Upper lobe of right lung (tissue), 1 donor: ENCODE measurements at places on chromosomes 1 and 21. TPM values are rescaled to one million over a fixed set of nuclear protein-coding genes. Genes with fewer than 3 reads are reported as not detected.

GRCh38 chr1:226019572-226019971 is 20.4 kb upstream of the SDE2 start:
- no peaks in the 10 kb centered on the region for H3K36me3 ChIP-seq
- no peaks in the 10 kb centered on the region for H3K4me1 ChIP-seq
- no peak for DNase-seq
- no peaks in the 10 kb centered on the region for H3K27me3 ChIP-seq
- no peak overlapping the region for H3K27ac ChIP-seq

DNA sequence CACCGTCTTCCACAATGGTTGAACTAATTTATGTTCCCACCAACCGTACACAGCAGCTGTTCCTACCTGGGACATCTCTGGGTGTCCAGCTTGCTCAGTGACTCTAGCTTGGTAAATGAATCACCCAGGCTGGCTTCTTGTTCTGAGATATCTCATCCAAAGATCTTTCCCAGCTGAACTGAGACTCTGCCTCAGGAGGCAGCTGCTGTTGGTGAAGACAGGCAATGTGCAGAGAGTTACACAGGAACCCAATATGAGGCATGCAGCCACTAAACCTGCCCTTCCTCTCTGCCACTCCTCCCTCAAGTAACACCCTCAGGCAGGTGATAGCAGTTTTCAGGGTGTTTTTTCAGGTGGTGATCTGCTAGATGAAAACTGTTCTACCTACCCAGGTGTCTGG is 14.0 kb upstream of the FOXO6 start:
- H3K36me3 ChIP-seq: no peaks in the 10 kb centered on the region
- H3K27me3 ChIP-seq: no peaks in the 10 kb centered on the region
- H3K4me1 ChIP-seq: no peaks in the 10 kb centered on the region
- no peak for DNase-seq

DNA sequence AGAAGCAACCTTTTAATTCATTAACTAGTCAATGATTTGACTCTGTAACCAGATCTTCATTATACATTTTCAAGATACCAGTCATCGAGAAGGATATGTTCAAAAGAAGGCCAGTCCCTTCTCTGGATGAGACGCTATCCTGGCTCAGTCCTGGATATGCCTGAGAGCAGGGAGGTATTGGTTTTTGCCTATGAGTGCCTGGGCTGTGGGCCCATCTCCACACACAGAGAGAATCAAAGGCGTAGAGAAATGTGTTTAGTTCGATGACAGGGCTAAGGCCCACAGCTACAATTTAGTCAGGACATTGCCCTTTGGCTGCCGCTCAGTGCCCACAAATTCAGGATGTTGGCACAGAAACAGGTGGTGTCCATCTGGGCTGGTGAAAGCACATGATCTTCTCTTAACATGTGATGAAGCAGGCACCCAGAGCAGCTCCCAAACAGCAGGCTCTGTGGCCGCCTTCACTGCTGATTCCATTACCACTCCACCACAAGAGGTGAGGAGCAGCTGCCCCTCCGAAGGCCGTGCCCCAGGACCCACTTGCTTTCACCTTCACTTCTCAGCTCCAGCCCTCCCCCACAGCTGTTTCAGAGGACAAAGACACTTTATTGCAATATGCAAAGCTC is 24.7 kb downstream of the ACKR1 start:
- DNase-seq: no peak
- H3K36me3 ChIP-seq: no peaks in the 10 kb centered on the region
- no peak overlapping the region for H3K27ac ChIP-seq
- H3K4me3 ChIP-seq: no peak overlapping the region
- no peaks in the 10 kb centered on the region for H3K27me3 ChIP-seq
- no peaks in the 10 kb centered on the region for H3K4me1 ChIP-seq

The DMBX1 gene
- total RNA-seq: not detected

DNA sequence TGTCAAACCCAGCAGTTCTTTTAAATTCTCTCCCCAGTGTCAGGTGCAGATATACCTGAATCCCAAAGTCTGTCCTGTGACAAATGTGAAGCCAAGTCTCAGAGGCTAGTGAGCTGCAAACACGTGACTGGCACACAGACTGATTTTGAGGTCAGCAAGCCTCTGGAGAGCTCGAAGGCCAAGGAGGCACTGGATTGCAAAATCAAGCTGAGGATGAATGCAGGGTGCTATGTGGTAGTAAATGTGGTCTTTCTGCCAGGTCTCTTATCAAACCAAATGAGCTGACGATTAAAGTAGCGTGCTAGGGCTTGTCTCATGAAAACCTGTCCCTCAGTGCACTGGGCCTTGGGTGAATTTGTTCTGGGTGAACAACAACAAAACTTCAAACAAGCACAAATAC is 20.6 kb downstream of the GPR3 start:
- peaks cover 100% of the 10 kb centered on the region for H3K36me3 ChIP-seq
- H3K4me1 ChIP-seq: peaks cover 17% of the 10 kb centered on the region
- no peaks in the 10 kb centered on the region for H3K27me3 ChIP-seq
- peak overlapping the region; percentile 25 for H3K27ac ChIP-seq

- no peaks in the 10 kb centered on the region for H3K36me3 ChIP-seq
- H3K4me1 ChIP-seq: no peaks in the 10 kb centered on the region
- H3K4me3 ChIP-seq: no peak overlapping the region
- no peaks in the 10 kb centered on the region for H3K27me3 ChIP-seq
- no peak overlapping the region for H3K27ac ChIP-seq
These were observed 102.5 kb downstream of the TRABD2B start for GRCh38 chr1:47894410-47895278.

GRCh38 chr1:209387271-209387968 is 196.1 kb upstream of the CAMK1G start:
- no peak overlapping the region for H3K4me3 ChIP-seq
- no peak overlapping the region for H3K27ac ChIP-seq
- H3K4me1 ChIP-seq: no peaks in the 10 kb centered on the region
- H3K27me3 ChIP-seq: no peaks in the 10 kb centered on the region

GRCh38 chr1:95641386-95641785 is 407.4 kb downstream of the RWDD3 start:
- H3K27me3 ChIP-seq: no peaks in the 10 kb centered on the region
- H3K27ac ChIP-seq: no peak overlapping the region
- no peaks in the 10 kb centered on the region for H3K36me3 ChIP-seq
- H3K4me1 ChIP-seq: no peaks in the 10 kb centered on the region

DNA sequence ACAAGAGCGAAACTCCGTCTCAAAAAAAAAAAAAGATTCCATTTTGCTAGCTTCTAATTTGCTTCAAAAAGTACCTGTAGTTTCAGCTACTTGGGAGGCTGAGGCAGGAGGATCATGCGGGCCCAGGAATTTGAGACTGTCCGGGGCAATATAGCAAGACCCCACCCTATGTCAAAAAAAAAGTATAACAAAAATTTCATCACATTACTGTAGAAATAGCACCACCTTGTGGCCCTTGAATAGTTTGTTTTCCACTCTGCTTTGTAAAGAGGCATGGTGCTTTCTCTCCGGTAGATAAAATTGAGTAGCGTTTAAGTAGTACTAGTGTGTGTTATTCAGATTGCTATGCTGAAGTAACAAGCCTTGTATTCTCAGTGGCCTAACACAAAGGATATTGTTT is 18.2 kb upstream of the MSTO1 start:
- no peaks in the 10 kb centered on the region for H3K27me3 ChIP-seq
- no peak for DNase-seq
- H3K4me1 ChIP-seq: peaks cover 4% of the 10 kb centered on the region
- H3K4me3 ChIP-seq: no peak overlapping the region
- H3K27ac ChIP-seq: no peak overlapping the region

GRCh38 chr1:181134543-181135436 is 46.3 kb downstream of the IER5 start:
- peaks cover 42% of the 10 kb centered on the region for H3K4me1 ChIP-seq
- H3K27ac ChIP-seq: peak overlapping the region; percentile 79
- peak; percentile 84 for DNase-seq
- no peaks in the 10 kb centered on the region for H3K27me3 ChIP-seq
- peak overlapping the region; percentile 12 for H3K4me3 ChIP-seq

DNA sequence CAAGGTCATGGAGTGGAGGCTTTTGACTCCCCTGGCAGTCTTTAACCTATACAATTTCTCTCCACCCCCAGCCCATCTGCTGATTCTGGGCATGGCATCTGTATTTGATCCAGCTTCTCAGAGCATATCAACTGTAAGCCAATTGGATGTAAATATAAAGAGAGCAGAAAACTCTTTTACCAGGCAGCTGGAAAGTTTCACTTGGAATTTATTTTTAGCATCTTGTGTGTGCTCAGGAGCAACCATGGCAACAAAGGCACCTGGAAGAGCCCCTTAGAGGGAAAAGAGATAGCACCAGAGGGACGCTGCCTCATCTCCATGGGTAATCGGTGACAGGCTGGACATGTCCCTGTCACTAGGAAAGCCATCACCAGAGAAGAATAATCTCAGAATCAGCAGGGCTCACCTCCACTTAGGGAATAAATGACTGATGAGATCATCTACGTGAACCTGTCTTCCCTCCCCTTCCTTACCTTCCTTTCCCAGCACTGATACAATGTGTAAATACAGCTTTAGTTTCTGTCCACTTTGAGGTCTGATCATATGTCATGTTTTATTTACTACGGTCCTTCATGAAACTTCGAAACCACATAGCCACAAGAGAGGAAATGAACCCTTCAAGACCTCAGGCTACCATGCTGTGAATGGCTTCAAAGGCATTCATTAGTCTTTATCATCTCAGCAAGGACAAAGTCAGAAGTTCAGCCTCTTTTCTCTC is 25.3 kb upstream of the SIPA1L2 start:
- no peaks in the 10 kb centered on the region for H3K4me1 ChIP-seq
- H3K36me3 ChIP-seq: no peaks in the 10 kb centered on the region
- no peak overlapping the region for H3K4me3 ChIP-seq
- H3K27ac ChIP-seq: no peak overlapping the region

DNA sequence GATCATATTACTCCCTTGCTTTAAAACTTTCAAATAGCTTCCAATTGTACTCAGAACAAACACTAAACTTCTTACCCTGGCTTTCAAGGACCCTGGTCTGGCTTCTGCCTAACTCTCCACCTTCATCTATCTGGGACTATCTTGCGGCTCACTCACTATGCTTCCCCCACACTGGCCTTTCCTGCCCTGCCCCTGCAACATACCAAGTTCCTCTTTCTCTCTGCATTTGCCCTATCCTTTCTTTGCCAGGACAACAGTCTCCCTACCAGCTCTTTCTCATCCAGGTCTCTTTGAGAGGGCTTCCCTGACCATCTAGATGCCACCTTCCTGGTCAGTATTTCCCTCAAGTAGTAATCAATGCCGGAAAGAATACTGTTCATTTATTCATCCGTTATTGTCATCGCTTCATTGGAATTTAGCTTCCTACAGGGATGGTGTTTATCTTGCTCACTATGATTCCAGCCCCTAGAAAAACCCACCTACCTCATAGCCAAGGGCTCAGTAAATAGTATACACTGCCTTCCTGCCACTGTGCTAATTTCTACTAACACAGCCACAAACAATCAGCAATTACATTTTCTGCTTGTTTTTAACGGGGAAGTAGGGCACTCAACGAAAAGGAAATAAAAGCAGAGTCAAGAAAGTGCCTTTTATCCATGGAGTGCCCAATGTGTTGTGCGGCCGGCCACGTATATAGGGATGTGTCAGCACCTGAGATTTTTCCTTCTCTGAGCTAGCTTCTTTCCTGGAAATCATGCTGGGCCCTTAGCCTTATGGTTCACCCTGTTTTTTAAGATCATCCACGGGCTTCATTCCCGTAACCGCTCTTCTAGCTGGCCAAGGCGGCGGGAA is 521 bp upstream of the CDC7 start:
- H3K4me3 ChIP-seq: peak overlapping the region; percentile 74
- peaks cover 8% of the 10 kb centered on the region for H3K4me1 ChIP-seq
- DNase-seq: no peak

DNA sequence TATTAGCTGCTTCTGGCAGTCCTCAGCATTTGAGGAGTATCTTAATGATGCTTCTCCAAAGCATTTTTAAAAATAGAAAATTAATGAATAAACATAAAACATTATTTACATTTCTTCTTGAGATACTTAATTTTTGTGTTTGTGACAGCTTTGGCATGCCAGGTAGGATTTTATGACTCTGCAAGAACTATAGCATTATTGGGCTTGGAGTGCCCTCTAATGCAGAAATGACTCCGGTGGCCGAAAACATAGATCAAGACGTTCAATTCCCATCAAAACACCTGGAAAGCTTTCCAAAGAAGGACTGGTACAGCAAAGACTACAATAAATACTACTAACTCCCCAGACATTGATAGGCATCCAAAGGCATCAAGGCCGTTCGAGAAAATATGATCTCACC is 366.4 kb upstream of the CXADR start:
- no peaks in the 10 kb centered on the region for H3K27me3 ChIP-seq
- no peaks in the 10 kb centered on the region for H3K4me1 ChIP-seq
- H3K27ac ChIP-seq: no peak overlapping the region
- no peak overlapping the region for H3K4me3 ChIP-seq
- no peak for DNase-seq

The UBE2U gene
- not detected for total RNA-seq

- DNase-seq: no peak
- H3K27ac ChIP-seq: peak overlapping the region; percentile 25
- H3K36me3 ChIP-seq: no peaks in the 10 kb centered on the region
- no peaks in the 10 kb centered on the region for H3K27me3 ChIP-seq
These were observed 41.7 kb upstream of the RAB4A start for GRCh38 chr1:229229137-229229720.

GRCh38 chr1:111503585-111504060 is at the start of the genes ADORA3 and TMIGD3:
TSS of gene ADORA3 (minus strand) at chr1:111503633. CDS start at chr1:111503354, 279 bp downstream.
TSS of gene TMIGD3 (minus strand) at chr1:111503633. CDS start at chr1:111503354, 279 bp downstream.
- no peaks in the 10 kb centered on the region for H3K27me3 ChIP-seq
- no peak for DNase-seq
- peak within 1 kb of the TSS; percentile 6 for H3K4me3 ChIP-seq
- H3K4me1 ChIP-seq: peaks cover 37% of the 10 kb centered on the region
- peak within 1 kb of the TSS; percentile 39 for H3K27ac ChIP-seq

DNA sequence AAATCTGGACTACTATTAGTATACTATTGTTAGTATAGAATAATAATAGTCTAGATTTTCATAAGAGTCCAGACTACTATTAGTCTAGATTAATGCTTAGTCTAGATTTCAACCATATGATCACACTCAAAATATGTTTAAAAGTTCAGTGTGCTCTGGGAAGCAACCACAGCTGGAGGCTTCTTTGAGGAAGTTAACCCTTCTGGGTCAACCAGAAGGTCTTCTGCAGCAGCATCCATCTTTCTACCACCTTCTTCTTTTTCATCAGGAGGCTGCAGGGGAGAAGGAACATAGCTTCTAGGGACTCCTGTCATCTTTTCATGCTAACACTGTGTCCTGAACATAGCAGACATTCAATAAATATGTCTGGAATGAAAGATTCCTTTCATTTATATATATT is 51.2 kb upstream of the DNAJC6 start:
- H3K4me3 ChIP-seq: no peak overlapping the region
- H3K4me1 ChIP-seq: peaks cover 3% of the 10 kb centered on the region
- H3K36me3 ChIP-seq: no peaks in the 10 kb centered on the region
- no peak overlapping the region for H3K27ac ChIP-seq
- DNase-seq: no peak
- no peaks in the 10 kb centered on the region for H3K27me3 ChIP-seq

- H3K27me3 ChIP-seq: no peaks in the 10 kb centered on the region
- no peak overlapping the region for H3K4me3 ChIP-seq
- DNase-seq: no peak
- H3K4me1 ChIP-seq: no peaks in the 10 kb centered on the region
These were observed 410.1 kb downstream of the BRINP3 start for GRCh38 chr1:190067592-190067991.
